Naive thymus-derived CD4-positive, alpha-beta T cell (primary cell): ENCODE measurements at places on chromosomes 3 and 15. TPM values are rescaled to one million over a fixed set of nuclear protein-coding genes. Genes with fewer than 3 reads are reported as not detected.

Gene BCHE
- not detected for polyA plus RNA-seq

- no peak for DNase-seq
Observed at GRCh38 chr3:31035681-31036080, 141.2 kb upstream of the GADL1 start.

GRCh38 chr15:74318376-74319137 lies 48.9 kb downstream of the CYP11A1 start:
- DNase-seq = no peak

GRCh38 chr3:139534992-139535879 lies 4.3 kb downstream of the RBP1 start:
- DNase-seq = no peak

- peak; percentile 81 for DNase-seq
Observed at GRCh38 chr3:134473868-134474546, 11.8 kb downstream of the ANAPC13 start.

GRCh38 chr15:72591361-72591760 lies 63.1 kb upstream of the GOLGA6B start:
- DNase-seq = no peak

DNA sequence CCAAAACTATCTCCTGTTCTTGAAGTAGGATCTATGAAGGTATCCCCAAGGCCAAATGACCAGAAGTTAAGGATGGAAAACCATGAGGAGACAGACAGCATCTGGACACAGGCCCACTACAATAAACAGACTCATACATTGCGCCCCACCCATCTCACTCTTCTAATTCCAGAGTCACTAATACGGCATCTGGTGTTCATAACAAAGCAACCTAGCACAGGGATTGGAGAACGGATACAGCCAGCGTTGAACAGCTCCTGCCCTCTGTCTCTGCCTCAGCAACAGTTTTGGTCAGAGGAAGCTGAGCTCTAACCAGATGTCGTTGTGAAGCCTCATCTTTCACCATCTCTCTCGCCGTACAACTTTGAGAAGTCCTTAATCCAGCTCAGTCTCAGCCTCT lies 44.5 kb upstream of the CCDC80 start:
- DNase-seq = no peak

DNA sequence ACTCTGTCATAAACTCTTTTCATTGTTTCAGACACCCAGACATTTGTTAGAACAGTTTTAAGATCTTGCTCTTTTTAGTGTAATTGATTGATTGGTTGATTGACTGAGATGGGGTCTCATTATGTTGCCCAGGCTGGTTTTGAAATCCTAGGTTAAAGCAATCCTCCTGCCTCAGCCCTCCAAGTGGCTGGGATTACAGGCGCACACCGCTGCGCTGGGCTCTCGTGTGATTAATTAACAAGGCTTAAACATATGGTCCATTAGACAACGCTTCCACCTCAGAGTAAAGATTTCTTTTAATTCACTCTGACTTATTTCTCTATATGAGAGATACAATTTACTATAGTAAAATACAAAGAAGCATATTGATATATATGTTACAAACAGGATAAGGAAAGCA lies 114.0 kb upstream of the C2CD4B start:
- no peak for DNase-seq

DNA sequence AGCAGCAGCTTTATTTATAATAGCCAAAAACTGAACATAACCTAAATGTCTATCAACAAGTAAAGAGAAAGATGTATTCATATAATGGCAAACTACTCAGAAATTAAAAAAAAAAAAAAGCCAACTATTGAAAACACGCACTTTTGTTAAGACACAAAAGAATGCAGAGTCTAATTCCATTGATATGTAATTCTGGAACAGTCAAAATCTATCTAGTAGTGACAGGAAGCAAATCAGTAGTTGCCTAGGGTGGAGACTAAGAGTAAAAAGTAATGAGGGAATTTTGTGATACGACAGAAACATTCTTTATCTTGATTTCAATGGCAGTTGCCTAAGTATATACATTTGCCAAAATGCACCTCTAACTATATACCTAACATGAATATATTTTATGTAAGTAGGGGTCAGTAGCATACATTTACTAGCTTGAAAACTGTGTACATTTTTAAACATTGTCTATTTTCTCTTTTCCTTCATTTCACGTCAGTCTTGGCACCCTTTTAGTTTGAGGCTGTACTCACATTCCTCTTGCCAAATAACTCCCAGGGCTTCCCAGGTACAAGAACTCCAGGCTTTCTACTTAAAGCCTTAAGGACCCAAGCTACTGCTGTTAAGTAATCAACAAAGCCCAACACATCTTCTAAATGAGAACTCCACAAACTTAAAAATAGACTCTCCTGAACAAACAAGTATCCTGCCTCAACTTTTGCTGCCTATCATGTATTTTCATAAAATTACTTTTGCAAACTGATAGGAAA lies 54.7 kb downstream of the ADAM10 start:
- no peak for DNase-seq

DNA sequence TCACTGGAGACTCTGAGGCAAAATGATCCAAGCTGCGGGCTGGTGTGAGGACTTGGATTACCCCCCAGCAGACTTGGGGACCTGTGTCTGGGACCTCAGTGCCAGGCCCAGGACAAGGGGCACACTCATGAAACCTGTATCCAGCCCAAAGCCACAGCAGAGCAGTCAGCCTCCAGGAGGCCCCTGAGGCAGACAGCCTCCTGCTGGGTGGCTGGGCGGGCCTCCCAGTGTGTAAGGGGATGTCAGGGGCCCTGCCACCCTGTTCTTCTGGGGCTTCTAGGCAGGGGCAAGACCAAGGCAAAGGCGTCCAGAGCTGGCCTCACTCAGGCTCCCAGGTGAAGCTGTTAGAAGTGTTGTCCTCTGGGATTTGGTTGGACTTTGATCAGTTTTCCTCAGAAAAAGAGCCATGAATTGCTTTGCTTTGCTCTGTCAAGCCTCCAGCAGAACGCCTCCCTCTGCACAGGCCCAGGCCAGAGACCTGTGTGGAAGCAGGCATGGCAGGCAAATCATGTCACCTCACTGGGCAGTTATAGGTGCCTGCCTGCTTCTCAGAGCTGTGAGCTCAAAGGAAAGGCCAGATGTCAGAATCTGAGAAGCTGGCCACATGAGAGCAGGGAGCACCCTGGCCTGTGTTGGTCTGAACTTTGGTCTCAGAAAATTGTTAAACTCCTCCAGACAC lies 77.4 kb downstream of the SMAD6 start:
- no peak for DNase-seq

Gene CCDC13
- not detected for polyA plus RNA-seq

Gene WDR49
- not detected for polyA plus RNA-seq

DNA sequence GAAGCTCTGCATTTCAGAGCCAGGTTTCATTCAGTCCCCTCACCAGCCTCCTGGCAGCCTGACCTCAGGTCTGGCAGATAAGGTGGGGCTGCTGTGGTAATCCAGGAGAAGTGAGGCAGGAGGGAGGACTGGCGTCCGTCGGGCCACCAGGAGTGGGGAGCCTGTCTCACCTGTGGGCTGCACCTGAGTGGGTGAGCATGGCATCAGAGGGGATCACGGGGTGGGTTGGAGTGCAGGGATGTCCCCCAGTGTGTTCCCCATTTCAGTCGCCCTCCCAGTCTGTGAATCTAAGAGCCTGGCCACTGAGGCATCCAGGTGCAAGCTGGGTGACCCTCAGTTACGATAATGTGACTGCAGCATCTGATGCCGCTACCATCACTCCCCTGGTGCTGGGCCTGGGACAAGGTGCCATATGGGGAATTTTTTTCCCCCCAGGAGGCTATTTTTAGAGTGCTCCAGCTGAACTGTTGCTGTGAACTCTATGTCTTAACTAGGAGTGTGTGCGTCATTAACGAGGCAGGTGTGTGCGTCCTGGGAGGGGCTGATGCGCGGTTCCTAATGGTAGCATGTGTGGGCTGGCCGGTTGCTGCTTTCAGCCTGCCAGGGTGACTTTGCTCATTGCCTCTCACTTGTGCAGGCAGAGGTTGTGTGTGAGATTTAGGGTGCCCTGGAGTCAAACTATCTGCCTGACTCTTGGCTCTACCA lies 165.2 kb downstream of the SLCO3A1 start:
- DNase-seq = no peak

DNA sequence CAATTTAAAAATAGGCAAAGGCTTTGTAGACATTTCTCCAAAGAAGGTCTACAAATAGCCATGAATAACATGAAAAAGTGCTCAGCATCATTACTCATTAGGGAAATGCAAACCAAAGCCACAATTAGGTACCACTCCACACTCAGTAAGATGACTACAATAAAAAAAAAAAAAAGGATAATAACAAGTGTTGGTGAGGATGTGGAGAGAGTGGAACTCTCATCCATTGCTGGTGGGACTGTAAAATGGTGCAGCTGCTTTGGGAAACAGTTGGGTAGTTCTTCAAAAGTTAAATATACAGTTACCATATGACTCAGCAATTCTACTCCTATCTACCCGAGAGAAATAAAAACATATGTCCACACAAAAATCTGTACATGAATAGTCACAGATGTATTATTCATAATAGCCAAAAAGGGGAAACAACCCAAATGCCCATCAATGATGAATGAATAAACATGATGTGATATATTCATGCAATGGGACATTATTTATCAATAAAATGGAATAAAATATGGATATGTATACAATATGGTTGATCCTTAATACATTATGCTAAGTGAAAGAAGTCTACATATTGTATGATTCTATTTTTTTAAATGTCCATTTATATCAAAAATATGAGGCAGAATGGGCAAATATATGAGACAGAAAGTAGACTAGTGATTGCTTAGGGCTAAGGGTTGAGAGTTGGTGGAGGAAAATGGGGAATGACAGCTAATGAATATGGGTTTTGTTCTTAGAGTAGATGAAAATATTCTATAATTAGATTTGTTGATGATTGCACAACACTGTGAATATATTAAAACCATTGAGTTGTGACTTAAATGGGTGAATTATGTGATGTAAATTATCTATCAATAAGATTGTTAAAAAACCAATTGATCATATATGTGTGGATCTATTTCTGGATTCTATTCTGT lies 66.1 kb upstream of the SMAD3 start:
- no peak for DNase-seq

Gene KIF15
- polyA plus RNA-seq = 0.14 TPM

DNA sequence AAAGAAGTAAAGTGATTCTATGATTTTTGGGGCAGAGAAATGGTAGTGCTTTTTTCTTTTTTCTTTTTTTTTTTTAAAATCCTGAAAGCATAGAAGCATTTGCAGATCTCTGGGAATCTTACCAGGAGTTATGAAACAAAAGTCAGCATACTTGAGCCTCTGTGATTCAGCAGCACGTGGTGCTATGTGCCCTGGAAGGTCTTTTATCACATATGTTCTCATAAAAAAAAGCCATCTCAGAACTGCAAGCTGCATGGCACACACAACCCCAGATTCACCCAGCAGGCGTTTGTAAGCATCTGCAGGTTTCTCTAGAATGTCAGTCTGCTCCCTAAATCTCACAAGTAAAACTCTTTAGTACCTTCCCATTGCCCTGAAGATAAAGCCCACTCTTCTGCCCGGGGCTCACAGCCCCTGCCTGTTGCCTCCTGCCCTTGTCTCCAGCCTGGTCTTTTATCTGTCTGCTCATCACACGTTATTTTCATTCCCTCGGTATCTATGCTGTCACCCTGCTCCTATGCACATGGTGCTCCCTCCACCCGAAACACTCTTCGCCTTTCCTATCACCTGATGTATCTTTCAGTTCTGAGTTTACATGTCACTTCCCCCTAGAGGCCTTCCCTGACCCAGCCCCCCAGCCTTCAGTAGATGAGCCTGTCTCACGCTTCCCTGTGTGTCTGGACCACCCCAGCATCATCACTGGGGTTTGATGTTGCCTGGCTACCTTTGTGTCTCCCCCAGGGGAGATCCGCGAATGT lies 72.4 kb downstream of the CHDH start:
- no peak for DNase-seq

Gene STAG1
- 19.2 TPM for polyA plus RNA-seq

- DNase-seq = no peak
Observed at GRCh38 chr3:17287006-17287689, 402.4 kb downstream of the PLCL2 start.

Gene ITPKA
- polyA plus RNA-seq = not detected

- DNase-seq = no peak
Observed at GRCh38 chr3:72571052-72571451, 277.2 kb downstream of the SHQ1 start.

GRCh38 chr15:72933976-72934375 lies 118.3 kb upstream of the NEO1 start:
- DNase-seq = no peak

DNA sequence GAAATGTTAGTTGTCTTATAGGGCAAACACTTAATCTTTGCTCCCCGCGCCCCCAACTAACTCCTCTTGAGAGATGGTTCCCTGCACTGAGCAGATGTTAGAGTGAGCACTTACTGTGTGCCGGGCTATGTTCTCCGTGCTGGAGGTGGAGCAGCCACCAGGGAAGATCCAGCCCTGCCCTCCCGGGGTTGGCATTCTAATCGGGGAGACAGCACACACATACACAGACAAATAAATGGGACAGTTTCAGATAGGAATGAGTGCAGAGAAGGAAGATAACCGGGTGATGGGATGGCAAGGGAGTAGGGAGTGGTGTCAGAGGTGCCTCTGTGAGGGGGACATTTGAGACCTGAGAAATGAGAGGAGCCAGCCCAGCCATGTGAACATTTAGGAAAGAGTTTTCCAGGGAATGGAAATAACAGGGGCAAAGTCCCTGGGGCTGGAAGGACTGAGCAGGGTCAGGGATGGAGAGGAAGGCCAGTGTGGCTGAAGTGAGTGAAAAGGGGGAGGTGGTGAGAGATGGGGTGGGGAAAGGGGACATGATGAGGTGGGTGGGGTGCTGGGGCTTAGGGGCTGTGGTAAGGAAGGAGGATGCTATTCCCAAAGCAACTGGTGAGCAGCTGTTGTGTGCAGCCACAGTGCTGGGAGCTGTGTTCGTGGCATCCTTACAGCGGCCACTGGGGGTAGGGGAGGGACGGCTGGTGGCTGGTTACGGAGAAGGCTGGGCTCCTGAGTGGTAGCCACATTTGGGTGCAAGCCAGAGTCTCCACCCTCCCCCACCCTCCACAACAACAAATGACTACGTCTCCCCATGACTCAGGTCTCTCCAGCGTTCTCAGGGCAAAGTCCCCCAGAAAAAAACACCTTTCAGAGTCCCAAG lies 15.4 kb upstream of the FGD5 start:
- DNase-seq = no peak

Gene FBN1
- not detected for polyA plus RNA-seq

Gene B3GNT5
- polyA plus RNA-seq = not detected

Gene VWA5B2
- not detected for polyA plus RNA-seq

- no peak for DNase-seq
Observed at GRCh38 chr15:89910891-89911626, 1.7 kb downstream of the ARPIN start.

Gene C2CD4B
- polyA plus RNA-seq = not detected

GRCh38 chr15:41603941-41604911 lies 45.2 kb downstream of the TYRO3 start:
- DNase-seq = peak; percentile 19

GRCh38 chr3:89740881-89741177 lies 633.4 kb downstream of the EPHA3 start:
- no peak for DNase-seq

Gene SLC22A14
- not detected for polyA plus RNA-seq
